Umbilical cord (tissue), 2 donors: ENCODE measurements at places on chromosomes 7 and 10. TPM values are rescaled to one million over a fixed set of nuclear protein-coding genes. Genes with fewer than 3 reads are reported as not detected.
A peak's percentile ranks its signal among the peaks of the same experiment; 100 is the strongest.

Gene EGFR
- total RNA-seq: 23.4 TPM

Gene RELN
- 1.2 TPM for total RNA-seq

Gene SLC16A12
- total RNA-seq: 2.2 TPM

GRCh38 chr10:79336739-79337138 lies 10.5 kb upstream of the PPIF start:
- no peak for DNase-seq

GRCh38 chr7:41917-42565 lies 150.3 kb upstream of the FAM20C start:
- DNase-seq: no peak

DNA sequence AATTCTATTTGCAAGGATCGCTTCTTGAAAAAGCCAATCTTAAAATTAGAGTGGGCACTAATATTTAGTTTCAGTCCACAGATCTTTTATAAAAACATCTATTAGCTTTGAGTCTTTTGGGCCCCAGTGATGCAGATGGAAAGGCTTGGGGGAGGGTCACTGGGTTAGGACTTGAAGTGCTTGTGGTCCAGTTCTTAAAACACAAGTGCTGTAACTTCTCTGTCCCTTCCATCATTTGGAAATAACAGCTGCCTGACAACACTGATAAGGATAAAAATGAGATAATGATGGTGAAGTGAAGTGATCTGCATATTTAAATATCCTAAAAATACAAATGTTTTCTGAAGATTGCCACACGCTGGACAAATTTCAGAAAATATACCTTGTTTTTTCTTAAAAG lies 37.1 kb upstream of the ZRANB1 start:
- no peak for DNase-seq

GRCh38 chr10:44591911-44592310 lies 207.0 kb upstream of the CXCL12 start:
- DNase-seq: no peak

DNA sequence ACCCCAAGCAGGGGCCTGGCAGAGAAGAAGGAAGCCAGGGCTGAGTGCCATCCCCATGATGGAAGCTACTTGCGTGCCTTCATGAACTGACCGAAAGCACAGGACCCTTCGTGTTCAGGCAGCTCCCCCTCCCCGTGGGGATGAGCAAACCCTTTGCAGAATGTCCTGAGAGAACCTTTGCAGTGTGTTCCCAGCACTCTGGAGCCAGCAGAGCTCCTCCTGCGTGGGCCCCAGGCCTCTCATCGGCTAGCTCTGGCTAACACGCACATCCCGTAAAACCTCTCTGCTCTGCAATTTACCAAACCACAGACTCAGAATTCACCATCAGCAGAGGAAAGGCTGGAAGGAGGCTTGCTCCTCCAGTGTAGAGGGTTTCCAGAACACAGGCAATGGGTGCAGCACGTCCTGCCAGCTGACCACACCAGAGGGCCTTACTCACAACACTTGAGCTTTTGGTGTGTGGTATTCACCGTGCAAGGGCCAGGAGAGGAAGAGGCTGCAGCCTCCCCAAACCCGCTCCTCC lies 3.1 kb downstream of the SH3PXD2A start:
- DNase-seq: peak; percentile 67

GRCh38 chr7:26061678-26062603 lies 90.1 kb upstream of the NFE2L3 start:
- peak; percentile 51 for DNase-seq

GRCh38 chr10:48464871-48465736 lies 139.8 kb downstream of the ARHGAP22 start:
- peak; percentile 56 for DNase-seq

DNA sequence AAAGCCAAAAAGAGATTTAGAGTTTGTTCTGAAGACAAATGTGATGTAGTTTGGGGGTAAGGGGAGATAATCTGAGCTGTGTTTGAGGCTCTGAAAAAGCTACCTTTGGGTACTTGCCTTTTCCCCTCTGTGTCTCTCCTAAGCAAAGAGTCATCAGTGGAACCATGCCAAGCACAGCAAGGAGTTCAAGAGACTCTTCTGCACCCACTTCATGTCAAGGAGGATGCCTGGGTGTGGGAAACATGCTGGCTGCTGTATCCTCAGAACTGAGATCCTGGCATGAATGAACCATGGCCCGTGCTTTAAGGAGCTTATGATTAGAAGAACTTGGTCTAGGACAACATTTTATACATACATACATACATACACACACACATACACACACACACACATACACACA lies 142.9 kb downstream of the NOC3L start:
- DNase-seq: no peak
